Central memory CD8-positive, alpha-beta T cell (primary cell): ENCODE measurements at places on chromosomes 16 and 17.

DNA sequence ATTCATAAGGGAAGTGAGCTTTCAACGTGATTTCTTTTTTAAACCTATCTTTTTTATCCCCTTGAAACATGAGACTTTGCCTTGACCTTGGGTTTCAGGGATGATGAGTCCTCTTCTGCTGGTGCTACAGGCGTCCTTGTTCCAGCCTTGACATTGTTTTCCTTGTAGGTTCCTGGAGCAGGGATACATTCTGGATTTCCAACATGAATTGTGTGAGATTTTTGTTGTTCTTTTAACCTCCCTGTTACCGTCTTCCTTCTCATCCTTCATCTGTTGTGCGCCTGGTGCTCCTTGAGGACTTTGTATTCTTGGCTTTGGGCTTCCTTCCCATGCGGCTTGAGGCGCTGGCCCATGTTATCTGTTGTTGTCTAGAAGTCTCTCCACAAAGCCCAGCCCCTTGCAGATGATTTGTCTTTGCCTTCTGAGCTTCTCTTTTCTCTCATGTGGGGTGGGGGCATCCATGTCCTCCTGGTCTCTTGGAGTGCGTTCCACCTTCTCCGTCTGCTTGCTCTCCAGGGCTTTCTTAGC lies 283.6 kb downstream of the SNX29 start:
- no peak for DNase-seq
- no peak overlapping the region for H3K4me3 ChIP-seq
- no peaks in the 10 kb centered on the region for H3K36me3 ChIP-seq
- H3K27ac ChIP-seq = no peak overlapping the region
- H3K4me1 ChIP-seq = peaks cover 19% of the 10 kb centered on the region
- no peaks in the 10 kb centered on the region for H3K27me3 ChIP-seq

DNA sequence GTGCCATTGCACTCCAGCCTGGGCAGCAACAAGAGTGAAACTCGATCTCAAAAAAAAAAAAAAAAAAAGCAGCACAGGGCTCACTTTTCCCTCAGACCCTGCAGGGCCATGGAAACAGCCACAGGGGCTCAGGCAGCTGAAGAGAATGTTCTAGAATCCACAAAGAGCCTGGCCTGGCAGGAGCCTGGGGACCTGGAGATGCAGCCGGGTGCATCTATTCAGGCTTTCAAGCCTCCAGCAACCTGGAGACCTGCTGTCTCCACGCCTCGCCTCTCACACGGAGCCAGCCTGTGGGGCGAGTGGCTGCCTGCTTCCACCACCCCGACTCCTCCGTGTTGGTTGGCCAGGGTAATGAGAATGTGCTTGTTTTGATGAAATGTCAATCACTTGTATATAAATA lies 44.0 kb upstream of the MEAK7 start:
- H3K27me3 ChIP-seq = no peaks in the 10 kb centered on the region
- H3K4me1 ChIP-seq = peaks cover 44% of the 10 kb centered on the region
- H3K27ac ChIP-seq = peak overlapping the region; percentile 91
- H3K36me3 ChIP-seq = peaks cover 15% of the 10 kb centered on the region
- no peak for DNase-seq
- peak overlapping the region; percentile 76 for H3K4me3 ChIP-seq

DNA sequence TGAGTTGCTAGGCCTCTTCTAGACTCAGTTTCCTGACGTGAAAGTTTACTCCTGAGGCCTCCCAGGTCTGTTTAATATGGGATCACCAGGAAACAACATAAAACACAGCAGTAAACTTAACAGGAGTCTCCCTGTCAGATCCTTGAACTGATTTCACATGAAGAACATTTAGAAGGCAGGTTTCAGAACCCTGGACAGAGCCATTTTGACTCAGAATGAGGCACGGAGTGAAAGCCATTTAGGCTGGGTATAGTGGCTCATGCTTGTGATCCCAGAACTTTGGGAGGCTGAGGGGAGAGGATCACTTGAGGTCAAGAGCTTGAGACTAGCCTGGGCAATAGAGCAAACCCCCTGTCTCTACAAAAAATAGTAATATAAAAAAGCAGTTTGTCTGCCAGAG lies 289.1 kb downstream of the CA10 start:
- H3K36me3 ChIP-seq = no peaks in the 10 kb centered on the region
- no peak for DNase-seq
- H3K4me1 ChIP-seq = no peaks in the 10 kb centered on the region
- no peak overlapping the region for H3K27ac ChIP-seq
- H3K27me3 ChIP-seq = no peaks in the 10 kb centered on the region

DNA sequence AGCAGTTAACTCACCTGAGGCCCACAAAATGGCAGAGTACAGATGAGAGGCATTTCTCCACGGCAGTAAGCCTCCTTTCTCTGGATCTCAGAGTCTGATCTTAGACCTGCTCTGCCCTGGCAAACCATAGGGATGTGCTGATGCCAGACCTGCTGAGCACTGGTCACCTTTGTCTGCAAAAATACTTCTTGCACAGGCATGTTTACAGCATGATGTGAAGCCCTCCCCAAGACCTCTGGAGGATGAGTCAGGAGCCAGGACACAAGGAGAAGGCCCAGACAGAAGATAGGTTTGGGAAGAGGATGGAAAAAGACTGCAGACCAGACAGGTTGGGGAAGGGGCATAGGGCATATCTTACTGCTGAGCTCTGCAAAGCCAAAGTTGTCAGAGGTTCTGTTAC lies 426.6 kb downstream of the PMP22 start:
- peaks cover 2% of the 10 kb centered on the region for H3K36me3 ChIP-seq
- H3K27ac ChIP-seq = no peak overlapping the region
- no peaks in the 10 kb centered on the region for H3K27me3 ChIP-seq
- H3K4me3 ChIP-seq = no peak overlapping the region

DNA sequence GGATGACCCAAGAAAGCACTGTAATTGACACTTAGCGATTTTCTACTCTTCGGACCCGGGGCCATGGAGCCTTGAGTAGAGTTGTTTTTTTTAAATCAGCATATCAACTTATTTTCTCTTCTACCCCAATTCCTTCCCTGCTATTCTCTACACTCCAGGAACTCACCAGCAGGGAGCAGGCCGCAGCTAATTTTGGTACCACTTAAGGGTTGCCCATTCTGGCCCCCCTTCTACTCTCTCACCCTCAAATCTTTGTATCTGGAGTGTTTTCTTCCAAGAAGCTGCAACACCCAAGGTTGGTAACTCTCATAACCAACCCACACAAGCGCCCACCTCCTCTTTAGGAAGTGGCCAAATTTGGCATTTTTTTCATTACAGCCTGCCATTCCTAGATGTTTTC lies 5.5 kb upstream of the ERAL1 start:
- no peaks in the 10 kb centered on the region for H3K36me3 ChIP-seq
- no peak overlapping the region for H3K4me3 ChIP-seq
- H3K4me1 ChIP-seq = no peaks in the 10 kb centered on the region
- H3K27ac ChIP-seq = no peak overlapping the region

- peaks cover 43% of the 10 kb centered on the region for H3K4me1 ChIP-seq
- H3K36me3 ChIP-seq = no peaks in the 10 kb centered on the region
- H3K4me3 ChIP-seq = peak overlapping the region; percentile 55
- no peaks in the 10 kb centered on the region for H3K27me3 ChIP-seq
Measured at GRCh38 chr16:89864527-89864820, 8.9 kb upstream of the TCF25 start.

DNA sequence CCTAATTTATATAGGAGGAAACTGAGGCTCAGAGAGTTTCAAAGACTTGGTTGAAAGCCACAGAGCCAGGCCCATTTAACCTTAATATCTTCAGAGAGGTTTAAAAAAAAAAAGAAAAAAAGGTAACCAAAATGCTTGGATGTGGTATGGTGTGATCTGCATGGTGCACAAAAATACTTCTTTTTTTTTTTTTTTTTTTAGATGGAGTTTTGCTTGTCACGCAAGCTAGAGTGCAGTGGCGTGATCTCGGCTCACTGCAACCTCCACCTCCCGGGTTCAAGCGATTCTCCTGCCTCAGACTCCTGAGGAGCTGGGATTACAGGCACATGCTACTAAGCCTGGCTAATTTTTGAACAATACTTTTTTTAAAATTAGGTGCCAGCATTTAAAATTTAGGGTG lies 101.8 kb downstream of the XYLT1 start:
- H3K27me3 ChIP-seq = no peaks in the 10 kb centered on the region
- H3K36me3 ChIP-seq = peaks cover 15% of the 10 kb centered on the region
- H3K4me1 ChIP-seq = peaks cover 80% of the 10 kb centered on the region
- peak overlapping the region; percentile 99 for H3K27ac ChIP-seq

DNA sequence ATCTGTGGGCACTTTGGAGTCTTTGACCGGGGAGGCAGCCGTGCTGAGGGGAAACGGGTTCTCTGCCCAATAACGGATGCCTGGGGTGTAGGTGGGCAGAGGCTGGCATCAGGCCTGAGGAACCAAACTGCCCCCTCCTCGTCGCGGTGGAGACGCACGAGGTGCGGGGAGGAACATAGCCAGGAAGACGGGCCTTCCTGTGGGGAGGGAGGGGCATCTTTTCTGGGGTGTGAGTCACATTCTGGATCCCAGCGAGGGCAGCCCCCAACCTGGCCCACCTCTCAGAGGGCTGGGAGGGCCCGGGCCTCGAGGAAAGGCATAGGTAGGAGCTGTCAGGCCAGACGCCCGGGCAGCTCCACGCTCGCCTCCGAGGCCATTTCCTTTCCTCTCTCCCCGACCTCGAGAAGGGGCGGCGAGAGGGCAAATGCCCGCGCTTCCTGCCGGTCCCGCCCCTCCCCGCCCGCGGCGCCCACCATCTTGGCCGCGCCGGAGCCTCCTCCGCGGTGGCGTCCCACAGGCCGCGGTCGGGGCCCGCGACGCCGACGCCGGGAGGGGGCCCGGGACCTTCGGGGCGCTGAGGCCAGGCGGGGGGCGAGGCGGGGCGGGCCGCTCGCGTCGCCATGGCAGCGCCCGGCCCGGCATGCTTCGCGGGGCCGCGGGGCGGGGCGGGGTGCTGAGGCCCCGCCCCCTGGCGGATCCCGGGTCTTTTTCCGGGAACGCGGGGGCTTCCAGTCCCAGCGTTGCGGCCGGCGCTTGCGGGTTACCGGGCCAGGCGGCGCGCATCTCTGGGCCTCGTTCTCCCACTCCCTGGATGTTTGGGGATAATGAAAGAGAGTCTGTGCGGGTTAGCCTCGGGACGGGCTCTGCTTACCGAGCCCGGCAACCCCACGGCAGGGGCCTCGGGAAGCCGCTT lies 13.2 kb downstream of the RAI1 start:
- peak overlapping the region; percentile 90 for H3K4me3 ChIP-seq
- peak overlapping the region; percentile 99 for H3K27ac ChIP-seq
- peaks cover 12% of the 10 kb centered on the region for H3K36me3 ChIP-seq
- H3K4me1 ChIP-seq = peaks cover 51% of the 10 kb centered on the region
- peak; percentile 56 for DNase-seq

DNA sequence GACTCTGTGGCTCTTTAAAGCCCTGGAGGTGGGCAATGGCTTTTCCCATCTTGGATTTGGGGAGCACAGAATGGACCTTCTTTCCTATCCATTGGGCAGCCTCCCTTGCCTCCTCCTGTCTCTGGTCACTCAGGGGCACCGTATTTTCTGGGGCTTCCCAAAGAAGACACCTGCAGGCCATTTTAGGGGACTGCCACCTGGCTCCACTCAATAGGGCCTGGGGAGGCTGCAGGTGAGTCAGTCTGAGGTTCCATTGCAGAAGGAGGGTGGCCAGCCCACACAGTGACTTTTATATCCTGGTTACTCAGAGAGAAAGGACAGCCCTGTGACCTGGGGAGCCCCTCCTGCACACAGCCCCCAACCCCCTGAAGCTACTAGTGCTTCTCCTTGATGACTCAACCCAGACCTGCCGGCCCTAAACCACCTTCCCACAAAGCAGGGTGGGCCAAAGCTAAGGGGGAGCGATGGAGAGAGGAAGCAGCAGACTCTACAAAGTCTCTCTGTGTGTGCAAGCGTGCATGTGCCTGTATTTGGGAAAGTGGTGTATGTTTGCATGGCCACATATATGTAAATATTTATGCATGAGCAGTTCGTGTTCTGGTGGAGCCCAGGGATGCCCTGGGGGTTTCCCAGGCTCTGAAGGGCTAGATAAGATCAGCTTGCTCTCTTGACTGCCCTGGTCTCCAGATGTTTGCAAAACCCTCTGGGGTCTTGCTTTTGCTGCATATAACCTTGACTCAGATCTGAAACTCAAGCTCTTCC lies 5.0 kb downstream of the CX3CL1 start:
- no peak overlapping the region for H3K27ac ChIP-seq
- peaks cover 10% of the 10 kb centered on the region for H3K27me3 ChIP-seq
- no peaks in the 10 kb centered on the region for H3K36me3 ChIP-seq
- no peaks in the 10 kb centered on the region for H3K4me1 ChIP-seq

DNA sequence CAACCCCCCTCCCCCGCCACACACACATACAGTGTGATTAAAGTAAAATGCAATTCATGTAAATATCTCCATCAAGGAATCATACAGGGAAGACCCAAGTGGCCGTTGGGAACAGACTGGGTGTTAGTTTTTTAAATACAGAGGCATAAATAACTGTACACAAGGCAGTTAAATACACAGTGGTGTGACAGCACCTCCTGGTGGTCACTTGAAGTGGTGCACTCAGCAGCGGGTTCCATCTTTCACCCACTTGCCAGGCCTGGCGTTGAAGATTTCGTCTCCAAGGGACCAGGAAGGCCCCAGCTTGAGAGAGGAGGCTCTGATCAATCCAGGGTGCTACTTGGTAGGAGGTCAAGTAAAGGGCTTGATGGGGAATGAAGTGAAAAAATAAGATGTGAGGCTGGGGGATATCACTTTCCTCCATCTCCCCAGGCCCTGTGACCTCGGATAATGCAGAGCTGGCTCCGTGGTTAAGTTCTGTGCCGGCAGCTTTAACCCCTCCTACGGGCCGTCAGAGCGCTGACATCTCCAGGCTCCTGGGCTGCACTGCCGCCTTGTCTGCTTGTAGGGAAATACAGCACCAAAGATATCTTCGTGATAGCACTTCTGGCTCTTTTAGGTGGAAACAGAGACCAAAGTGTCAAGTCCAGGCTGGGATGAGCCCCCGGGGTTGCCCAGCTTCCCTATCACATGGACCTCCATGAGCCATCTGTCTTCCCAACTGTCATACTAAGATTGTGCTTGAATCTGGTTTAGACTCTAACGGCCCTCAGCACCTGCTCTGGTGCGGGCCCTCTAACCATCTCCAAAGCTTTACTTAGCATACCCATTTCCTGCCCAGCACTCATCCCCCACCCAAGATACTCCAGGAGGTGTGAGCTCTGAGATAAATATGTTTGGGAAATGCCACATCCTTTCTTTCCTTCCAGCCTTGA lies 20.7 kb downstream of the LGALS9 start:
- H3K27ac ChIP-seq = no peak overlapping the region
- peaks cover 12% of the 10 kb centered on the region for H3K4me1 ChIP-seq

DNA sequence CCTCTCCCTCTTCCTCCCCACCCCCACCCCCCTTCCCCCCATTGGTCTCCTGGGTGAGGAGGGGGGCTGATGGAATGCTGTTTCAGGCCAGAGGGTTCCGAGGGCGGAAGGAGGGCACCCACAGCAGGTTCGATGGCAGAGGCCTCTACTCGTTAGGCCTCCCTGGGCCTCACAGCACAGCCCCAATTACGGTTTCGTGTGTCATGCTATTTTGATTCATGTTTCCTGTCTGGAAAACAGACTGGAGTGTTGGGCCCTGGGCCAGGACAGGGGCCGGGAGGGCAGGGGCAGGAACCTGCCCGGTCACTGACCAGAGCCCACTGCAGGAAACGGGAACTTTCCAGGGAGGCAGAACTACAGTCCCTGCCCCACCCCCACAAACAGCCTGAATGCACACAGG lies 138.2 kb downstream of the C16orf95 start:
- H3K4me3 ChIP-seq = no peak overlapping the region
- H3K36me3 ChIP-seq = no peaks in the 10 kb centered on the region
- H3K27me3 ChIP-seq = peaks cover 46% of the 10 kb centered on the region
- H3K27ac ChIP-seq = no peak overlapping the region
